ENCODE measurements at places on chromosomes 1 and 21. TPM values are rescaled to one million over a fixed set of nuclear protein-coding genes. Genes with fewer than 3 reads are reported as not detected.

DNA sequence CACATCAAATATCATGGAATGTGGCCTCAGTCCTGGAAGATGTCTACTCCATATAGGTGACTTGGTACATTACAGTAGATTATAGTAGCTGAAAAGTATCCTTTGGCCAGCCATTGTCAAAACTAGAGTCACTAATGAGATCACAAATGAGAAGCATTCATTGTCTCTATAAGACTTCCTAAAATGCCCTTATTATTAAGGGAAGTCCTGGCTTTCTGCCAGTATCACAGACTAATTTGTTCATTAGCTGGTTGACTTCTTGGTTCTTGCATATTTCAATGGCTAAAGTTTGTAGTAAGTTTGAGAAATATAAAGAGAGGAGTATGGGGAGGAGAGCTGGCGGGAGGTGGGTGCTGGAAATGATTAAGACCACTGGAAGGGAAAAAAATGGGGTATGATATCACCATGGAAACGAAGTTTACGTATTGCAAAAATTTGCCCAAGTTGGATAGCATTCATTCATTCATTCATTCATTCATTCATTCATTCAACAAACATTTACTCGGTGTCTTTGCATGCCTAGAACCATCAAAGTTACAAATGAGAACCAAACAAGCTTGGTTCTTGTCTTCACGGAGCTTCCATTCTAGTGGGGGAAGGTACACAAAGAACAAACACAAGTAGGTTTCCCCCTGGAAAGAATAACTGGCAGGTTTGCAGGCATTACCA is 11.7 kb upstream of the B3GALNT2 start:
- DNase-seq, result no peak

GRCh38 chr1:176559878-176560277 is 96.9 kb downstream of the PAPPA2 start:
- peak; percentile 40 for DNase-seq

GRCh38 chr1:232655746-232656085 is 25.8 kb upstream of the SIPA1L2 start:
- no peak for DNase-seq

DNA sequence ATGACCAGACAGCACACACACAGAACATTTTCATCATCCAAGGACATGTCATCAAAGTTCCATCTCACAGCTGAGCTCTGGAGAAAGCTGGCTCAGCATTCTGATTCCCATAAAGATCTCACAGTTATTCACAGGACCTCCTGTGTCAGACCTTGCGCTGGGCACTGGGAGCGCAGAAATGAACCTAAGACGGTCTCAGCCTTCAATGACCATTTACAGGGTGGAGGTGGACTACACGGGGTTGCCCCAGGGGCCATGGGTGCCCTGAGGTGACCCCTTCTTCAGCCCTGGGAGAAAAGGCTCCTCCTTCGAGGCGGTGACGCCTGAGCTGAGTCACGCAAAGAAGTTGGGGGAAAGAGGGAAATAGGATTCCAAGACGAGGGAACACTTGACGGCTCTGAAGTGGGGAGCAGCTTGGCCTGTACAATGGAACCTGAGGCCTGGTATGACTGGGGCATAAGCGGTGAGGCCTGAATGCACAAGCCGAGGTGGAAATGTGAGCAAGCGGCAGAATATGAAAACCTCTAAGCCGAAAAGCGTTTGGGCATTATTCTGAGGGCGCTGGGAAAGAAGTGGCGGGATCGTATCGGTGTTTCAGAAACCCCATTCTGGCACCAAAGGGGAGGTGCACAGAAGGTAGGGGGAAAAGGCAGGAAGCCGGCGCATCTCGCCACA is 797 bp downstream of the CC2D1B start:
- DNase-seq, result peak; percentile 22

DNA sequence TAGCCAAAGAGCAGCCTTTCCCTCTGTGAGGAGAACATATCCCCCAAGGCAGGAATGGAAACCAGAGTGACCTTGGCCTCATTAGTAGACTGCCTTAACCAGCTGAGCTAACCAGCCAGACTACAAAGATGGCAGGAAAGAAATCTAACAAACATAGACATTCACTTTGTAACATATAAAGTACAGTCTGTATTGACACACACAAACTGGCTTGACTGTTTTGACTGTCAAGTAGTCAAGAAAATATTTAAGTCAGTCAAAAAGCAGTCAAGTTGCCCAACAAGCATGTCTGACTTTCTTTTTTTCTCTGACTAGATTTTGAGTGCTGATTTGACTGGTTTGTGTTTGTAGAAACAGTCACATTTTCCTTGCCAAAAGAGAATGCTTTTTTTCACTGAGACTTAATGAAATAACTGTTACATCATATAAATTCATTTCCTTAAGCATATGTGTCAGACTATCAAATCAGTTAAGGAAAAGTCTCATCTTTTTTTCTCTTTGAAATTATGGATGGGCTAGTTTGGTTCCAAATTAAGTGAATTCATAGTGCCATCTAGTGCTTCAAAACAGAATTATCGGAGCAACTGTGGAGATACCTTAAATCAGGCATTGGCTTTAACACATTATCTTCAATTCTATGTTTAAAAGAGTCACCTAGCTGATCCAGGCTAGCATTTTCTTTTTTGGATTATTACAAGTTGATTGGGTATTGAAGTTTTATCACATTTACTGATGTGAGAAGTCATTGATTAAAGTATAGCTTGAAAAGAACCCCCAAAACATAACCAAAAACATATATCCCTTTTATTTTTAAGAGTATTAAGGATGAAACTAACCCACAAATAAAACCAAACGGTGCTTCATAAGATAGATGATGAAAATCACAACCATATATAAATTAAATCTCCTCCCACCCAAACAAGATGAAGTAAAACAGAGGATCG is 75.0 kb downstream of the ATP6V1G3 start:
- DNase-seq, result no peak

GRCh38 chr1:170938281-170938680 is 2.9 kb downstream of the MROH9 start:
- no peak for DNase-seq

DNA sequence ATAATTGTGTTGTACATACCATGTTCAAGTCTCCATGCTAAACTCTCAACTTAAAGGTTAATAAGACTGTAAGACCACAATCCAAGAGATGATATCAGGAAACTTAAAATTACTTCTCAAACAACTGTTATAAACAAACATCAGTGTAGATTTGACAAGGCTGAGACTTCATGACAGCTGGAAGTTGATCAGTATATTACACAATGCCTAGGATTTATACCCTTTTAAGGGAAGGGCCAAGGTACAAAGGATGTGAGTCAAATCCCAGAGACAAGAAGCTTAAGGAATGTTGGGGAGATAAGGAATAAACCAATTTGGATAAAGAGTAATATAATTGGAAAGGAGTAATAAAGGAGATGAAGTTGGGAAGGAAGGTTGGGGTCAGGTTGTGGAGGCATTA is 98.8 kb downstream of the LBR start:
- no peak for DNase-seq

DNA sequence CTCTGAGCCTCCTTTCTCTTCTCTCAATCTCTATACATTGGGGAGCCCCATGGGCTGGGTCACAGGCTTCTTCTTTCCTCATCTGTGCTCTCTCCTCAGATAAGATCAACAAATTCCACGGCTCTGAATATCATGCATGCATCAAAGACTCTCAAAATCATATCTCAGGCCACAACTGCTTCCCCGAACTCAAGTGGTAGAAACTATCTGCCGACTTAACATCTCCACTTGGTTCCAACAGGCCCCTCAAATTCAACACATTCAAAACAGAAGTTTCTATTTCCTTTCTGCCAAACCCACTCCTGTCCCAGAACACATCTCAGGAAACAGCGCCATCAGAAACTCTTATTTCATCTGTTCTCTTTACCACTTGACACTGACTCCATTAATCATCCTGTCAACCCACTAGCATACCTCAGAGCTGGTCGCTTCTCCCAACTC is 16.7 kb downstream of the DDX59 start:
- DNase-seq, result no peak

- no peak for DNase-seq
Observed at GRCh38 chr1:3599816-3600215, 11.5 kb downstream of the MEGF6 start.

GRCh38 chr21:25412100-25412499 is 195.2 kb downstream of the MRPL39 start:
- no peak for DNase-seq

DNA sequence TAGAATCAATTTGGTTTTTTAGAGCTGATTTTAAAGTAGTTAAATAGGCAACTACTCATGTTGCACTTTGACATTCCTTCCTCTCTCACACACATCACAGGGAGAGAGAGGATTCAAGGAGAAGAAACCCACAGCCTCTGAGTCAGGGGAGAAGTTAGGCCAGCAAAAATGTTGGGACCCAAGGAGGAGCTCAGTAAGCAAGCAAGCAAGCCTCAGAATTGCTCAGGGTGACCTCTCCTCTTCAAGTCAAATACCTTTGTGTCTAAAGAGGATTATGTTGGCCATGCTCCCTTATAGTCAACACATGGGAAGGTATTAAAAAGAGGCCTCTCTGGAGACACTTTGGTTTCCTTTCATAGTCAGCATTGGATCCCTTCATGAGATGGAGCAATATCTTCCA is 80.5 kb upstream of the WARS2 start:
- no peak for DNase-seq

DNA sequence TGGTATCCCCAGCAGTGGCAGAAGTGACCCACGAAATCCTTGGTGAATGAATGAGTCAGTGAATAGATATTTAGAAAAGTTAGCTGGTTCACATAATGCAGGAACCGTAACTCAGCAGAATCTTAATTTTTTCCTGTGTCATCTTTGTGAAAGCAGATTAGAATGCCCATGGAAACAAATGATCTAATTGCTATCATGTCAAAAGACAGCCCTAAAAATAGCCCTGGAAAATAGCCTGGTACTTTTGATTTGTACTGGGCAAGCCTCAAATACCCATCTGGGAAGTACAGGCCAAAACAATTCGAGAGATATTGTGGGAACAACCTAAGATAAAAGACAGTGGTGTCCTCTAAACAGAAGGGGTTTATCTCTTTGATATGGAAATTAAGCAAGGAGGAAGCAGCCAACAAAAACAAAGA is 21.1 kb downstream of the FYB2 start:
- DNase-seq, result no peak

GRCh38 chr1:15432324-15432723 is 5.9 kb upstream of the CTRC start:
- DNase-seq, result no peak

- peak; percentile 70 for DNase-seq
Observed at GRCh38 chr1:65310078-65310587, 790 bp downstream of the DNAJC6 start.

GRCh38 chr21:20311234-20311787 is 686.9 kb upstream of the NCAM2 start:
- DNase-seq, result no peak

- no peak for DNase-seq
Observed at GRCh38 chr1:18807334-18808063, 52.0 kb downstream of the TAS1R2 start.

The TRIM58 gene
- total RNA-seq, result 2.7 TPM

The TTC34 gene
- 2.4 TPM for total RNA-seq

The LCE1F gene
- not detected for total RNA-seq

The NFYC gene
- 75.1 TPM for total RNA-seq

The LIPI gene
- not detected for total RNA-seq

The RHD gene
- not detected for total RNA-seq

All from dorsolateral prefrontal cortex (tissue), 122 donors.